ENCODE measurements at places on chromosomes 3 and 15.
A peak's percentile ranks its signal among the peaks of the same experiment; 100 is the strongest.

DNA sequence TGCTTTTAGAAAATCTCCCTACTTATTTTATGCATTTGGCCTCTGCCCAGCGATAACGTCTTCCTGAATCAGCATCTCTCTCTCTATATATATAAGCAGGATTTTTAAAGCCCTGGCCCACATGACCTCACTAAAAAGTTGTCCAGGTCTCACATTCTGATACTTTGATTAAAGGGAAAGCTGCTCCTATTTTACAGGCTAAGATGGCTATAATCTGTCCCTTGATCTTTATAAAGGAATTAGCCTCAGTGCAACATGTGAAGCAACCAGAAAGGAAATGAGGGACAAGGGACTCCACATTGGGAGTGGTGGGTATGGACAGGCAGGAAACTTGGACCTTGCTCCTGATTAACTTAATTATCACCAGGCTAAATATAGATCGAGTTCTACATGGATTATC is 25.6 kb upstream of the MUC13 start:
- DNase-seq, result no peak

GRCh38 chr15:84973492-84974460 is 7.9 kb upstream of the PDE8A start:
- no peak for DNase-seq

DNA sequence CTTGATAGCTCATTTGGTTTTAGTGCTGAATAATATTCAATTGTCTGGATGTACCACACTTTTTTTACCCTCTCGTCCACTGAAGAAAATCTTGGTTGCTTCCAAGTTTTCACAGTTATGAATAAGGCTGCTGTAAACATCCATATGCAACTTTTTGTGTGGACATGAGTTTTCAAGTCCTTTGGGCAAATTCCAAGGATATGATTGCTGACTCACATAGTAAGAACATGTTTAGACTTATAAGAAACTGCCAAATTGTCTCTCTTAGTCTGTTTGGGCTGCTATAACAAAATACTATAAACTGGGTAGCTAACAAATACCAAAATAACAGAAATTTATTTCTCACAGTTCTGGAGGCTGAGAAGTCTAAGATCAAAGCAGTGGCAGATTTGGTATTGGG is 59.5 kb upstream of the TNFSF10 start:
- peak; percentile 26 for DNase-seq

GRCh38 chr3:140007911-140008869 is 73.2 kb downstream of the CLSTN2 start:
- no peak for DNase-seq

DNA sequence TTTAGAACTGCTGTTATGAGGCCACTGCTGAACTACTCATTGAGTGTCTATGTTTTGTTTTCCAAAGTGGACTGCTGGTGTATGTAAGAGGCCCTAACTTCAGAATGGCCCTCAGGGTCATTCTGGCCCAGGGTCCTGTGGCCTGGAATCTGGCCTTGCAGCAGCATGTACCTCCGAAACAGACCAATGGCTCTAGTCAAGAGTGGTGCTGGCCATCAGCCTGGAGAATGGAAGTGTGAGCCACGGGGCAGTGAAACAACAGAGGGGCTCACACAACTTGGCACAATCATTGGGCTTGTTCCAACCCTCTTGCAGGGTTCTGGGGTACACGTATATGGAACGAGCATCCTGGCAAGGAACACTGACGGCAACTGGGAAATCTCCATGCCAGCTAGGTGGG is 40.5 kb downstream of the SCN5A start:
- no peak for DNase-seq

DNA sequence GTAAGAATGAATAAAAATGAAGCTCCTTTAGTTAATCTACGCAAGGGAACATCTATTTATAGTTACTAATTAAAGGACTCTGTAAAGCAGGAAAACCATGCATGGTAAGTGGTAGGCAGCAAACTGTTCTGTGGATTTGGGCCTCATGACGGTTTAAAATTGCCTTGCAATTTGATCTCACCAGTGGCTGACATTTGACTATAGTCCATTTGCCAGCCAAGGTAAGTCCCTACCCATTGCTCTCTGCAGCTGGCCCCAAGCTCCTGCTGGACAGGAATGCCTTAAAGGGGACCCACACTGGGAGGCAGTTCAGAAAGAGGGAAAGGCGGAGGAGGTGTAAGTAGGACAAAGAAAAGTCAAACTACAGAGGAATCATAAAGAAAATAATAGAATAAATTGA is 203.3 kb downstream of the PLCL2 start:
- no peak for DNase-seq

GRCh38 chr15:88487796-88488523 is 20.5 kb downstream of the MRPS11 start:
- peak; percentile 20 for DNase-seq

GRCh38 chr3:76566211-76566534 is 473.7 kb upstream of the ROBO2 start:
- no peak for DNase-seq

GRCh38 chr15:70505411-70505919 is 257.9 kb downstream of the UACA start:
- DNase-seq, result peak; percentile 77

GRCh38 chr3:44862226-44862637 is 520 bp downstream of the TMEM42 start:
- no peak for DNase-seq

DNA sequence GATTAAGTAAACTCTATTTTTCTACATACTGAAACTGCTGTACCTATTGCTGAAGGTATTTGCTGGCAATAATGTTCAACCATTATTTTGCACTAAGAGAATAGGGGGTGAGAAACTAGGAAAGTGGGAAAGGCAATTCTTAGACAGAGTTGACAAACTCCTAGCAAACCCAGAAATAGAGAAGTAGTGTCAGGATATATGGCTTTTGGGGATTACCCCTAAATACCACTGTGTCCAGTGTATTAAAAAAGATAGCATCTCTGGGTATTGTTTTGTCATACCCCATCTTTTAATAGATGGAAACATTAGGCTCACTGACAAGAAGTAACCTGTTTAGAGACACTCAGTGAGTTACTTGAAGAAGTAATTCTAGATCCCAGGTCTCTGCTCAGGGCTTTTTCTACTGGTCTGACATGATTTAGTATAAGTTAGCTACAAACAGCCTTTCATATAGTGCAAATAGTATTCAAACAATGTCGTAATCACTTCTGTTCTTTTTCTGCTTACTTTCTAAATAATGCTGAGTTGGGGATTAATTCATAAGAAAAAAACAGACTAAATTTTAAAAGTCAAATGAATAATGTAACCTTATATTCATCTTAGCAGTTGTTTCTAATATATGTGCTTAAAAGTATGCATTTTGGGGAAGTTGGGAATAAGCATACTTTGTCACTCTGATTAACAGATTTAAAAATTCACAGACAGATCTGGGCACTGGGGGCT is 107.2 kb downstream of the IL1RAP start:
- DNase-seq, result no peak

- no peak for DNase-seq
Measured at GRCh38 chr3:23797491-23797890, 8.3 kb upstream of the UBE2E1 start.

DNA sequence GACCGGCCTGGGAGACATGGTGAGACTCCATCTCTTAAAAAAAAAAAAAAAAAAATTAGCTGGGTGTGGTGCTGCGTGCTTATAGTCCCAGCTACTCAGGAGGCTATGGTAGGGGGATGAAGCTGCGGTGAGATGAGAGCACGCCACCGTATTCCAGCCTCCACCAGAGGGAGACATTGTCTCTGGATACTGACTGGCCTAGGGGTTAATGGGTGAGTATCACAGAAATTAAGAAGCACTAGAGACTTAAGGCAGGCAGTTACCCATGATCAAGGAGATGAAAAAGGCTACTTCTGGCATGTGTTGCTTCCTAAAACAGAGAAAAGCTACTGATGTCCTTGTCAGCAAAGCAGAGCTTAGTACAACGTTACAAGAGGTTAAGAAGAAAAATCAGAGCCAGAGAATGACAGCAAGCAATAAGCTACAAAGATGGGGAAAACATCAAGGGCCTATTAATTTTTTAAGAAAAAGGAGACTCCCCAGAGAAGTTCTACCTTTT is 8.6 kb downstream of the TFRC start:
- peak; percentile 56 for DNase-seq

DNA sequence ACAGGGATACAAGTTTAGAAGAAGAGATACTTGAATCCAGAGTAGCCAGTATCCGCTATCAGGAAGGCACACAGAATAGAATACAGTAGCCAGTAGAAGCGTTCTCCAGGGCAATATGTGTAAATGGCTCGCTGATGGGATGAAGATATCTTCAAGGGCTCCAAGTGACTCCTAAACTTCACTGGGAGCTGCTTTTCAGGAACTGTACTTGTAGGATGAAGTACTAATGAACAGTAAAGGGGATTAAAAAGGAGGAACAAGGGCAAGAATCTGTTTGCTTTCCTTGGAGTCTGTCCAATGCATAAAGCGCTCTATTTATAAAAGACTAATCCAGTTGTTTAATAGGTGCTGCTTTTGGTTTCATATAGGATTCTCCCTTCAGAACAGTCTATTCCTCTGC is 78.4 kb downstream of the THRB start:
- DNase-seq, result no peak

DNA sequence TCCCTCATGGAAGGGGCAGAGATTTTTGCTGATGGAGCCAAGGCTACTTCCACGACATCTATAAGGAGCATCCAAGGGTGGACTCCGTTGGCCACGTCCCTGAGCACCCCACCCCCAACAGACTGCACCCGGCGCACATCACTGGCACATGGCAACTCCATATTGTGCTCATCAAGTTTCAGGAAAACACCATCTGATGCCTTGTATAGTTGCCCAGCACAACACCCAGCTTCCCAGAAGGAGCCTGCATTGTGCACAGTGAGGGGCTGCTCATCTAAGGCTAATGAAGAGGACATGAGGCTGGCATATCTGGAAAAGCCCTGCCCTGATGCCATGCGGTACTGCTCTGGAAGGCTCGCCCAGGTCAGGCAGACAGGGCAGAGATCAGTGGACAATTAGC is 15.0 kb upstream of the CACNA2D2 start:
- DNase-seq, result no peak

- DNase-seq, result peak; percentile 10
Measured at GRCh38 chr3:19149368-19149767, 1.1 kb downstream of the KCNH8 start.

DNA sequence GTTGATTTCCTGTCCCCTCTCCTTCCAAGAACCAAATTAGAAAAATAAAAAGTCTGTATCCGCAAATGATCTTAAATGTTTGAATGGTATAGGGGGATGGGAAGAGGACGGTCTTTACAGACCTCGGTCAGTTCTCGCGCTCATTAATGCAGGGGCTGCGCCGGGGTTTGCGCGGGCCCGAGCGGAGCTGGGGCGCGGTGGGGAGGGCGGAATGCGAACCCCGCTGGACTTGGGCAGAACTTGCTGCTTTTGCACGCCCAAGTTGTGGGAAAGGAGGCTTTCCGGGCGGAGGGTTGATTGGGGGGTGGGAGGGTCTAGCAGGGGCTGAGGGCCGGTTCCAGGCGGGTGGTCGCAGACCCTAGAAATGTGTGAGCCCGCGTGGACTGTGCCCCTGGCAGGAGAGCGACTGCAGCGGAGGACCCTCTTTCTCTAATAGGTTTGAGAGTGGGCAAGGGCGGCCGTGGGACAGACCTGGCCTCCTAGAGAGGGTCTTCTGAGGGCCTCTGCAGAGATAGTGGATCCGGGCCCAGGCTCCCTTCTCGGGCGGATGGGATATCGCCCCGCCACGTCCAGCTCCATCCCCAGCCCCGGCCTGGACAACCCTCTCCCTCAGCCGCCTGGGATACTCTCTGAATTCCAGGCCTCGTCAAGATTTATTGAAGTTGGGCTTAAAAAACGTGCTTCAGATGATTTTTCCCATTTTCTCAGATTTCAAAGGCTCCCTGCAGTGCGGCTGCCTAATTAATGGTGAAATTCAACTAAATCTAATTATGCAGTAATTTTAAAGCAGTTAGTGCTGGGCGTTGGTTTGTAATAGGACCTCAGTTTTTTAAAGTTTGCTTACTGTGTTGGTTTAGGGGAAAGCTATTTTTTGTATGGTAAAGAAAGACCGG is 11.3 kb downstream of the NR2F2 start:
- DNase-seq, result no peak

GRCh38 chr3:128813097-128813496 is 66.3 kb upstream of the ACAD9 start:
- DNase-seq, result no peak

GRCh38 chr15:60212536-60212935 is 185.2 kb downstream of the ANXA2 start:
- DNase-seq, result peak; percentile 31

- DNase-seq, result peak; percentile 97
Measured at GRCh38 chr15:32861761-32862160, 144.0 kb downstream of the GREM1 start.

GRCh38 chr3:159711560-159712333 is 276.9 kb upstream of the IL12A start:
- DNase-seq, result peak; percentile 91

- DNase-seq, result no peak
Measured at GRCh38 chr3:64107190-64107589, 83.9 kb upstream of the PSMD6 start.

- no peak for DNase-seq
Measured at GRCh38 chr3:46065294-46065705, 38.0 kb upstream of the XCR1 start.

DNA sequence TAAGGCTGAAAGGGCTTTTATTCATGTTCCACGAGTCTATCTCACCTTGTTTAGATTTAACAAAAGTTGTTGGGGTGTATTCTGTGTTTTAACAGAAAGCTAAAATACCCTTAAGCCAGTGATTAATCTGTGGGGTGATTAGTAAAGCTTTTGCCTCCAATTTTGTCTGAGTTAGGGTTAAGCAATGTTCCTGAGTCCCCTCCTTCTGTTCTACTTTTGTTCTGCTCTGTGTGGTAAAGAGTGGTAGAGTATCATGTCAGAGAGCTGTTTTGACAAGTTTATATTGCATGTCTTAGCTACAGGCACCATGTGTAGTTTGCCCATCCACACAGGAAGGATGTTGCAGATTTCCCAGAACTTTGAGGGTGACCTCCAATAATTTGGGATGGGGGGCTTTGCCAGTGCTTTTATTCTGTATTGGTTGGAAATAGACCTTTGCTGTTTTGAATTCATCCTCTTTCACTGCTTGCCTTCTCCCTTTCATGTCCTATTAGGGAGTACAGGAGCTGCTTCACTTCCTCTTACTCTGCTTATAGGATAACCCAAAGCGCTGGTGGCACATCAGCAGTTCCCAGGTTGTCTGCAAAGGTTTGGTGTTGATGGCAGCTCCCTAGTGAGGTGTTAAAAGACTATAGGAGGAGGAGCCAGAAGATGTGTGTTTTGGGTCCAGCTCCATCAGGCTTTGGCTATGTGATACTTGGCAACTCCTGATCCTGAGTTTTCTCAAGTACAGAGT is 7.4 kb downstream of the PDE8A start:
- DNase-seq, result no peak

- peak; percentile 20 for DNase-seq
Measured at GRCh38 chr3:33886015-33886414, 87.6 kb downstream of the PDCD6IP start.

- DNase-seq, result no peak
Measured at GRCh38 chr3:73197187-73197586, 135.7 kb downstream of the EBLN2 start.

DNA sequence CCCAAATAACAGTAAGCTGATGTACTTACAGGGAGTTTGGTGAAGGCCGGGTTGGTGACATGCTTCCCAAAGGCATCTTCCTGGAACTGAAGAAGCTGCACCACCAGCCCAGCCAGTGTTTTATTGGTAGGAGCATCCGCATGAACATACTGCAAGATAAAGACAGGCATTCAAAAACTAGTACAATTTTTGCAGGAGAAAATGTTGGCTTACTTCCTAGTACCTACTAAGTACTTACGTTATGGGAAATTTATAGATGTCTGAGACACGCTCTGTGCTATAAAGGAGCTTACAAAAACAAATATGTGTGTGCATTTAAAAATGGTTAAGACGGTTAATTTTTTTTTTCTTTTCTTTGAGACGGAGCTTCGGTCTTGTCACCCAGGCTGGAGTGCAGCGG is 8.9 kb downstream of the SMARCC1 start:
- DNase-seq, result no peak
